ENCODE measurements at places on chromosomes 4 and X. TPM values are rescaled to one million over a fixed set of nuclear protein-coding genes. Genes with fewer than 3 reads are reported as not detected.
A peak's percentile ranks its signal among the peaks of the same experiment; 100 is the strongest.

DNA sequence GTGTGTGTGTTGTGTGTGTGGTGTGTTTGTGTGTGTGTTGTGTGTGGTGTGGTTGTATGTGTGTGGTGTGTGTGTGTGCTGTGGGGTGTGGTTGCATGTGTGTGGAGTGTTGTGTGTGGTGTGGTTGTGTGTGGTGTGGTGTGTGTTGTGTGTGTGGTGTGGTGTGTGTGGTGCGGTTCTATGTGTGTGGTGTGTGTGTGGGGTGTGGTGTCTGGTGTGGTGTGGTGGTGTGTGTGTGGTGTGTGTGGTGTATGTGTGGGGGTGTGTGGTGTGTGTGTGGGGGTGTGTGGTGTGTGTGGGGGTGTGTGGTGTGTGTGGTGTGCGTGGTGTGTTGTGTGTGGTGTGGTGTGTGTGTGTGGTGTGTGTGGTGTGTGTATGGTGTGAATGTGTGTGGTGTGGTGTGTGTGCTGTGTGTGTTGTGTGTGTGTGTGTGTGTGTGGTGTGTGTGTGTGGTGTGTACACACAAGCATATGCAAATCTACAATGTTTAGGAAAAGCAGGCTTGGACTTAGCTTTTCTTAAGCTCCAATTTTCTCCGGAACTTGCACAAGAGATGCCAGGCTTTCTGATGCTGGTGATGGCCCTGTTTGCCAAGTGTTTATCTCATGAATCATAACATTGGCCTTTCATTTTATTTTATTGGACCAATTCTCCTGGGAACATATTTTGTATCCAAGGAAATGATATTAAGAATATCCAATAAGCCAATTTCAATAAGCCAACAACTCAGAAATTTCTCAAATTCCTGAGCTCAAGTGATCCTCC, 148.7 kb downstream of the SPATA18 start:
- DNase-seq, result peak; percentile 63

DNA sequence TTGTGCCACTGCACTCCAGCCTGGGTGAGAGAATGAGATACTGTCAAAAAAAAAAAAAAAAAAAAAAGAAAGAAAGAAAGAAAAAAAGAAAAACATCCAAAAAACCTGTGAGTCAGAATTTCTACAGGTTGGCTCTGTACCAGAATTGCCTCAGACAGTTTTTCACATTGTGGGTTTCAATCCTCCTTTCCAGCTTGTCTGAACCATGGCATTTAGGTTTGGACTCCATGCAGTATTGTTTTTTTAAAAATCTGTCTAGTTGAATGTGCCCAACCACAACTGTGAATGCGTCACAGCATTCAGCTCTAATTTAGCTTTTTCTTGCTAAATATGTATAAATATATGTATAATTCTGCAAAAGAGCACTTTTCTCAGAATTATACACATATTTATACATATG, 31.4 kb upstream of the ARSH start:
- DNase-seq, result no peak

- DNase-seq, result no peak
Observed at GRCh38 chr4:168019921-168020320, 72.4 kb upstream of the ANXA10 start.

Gene BCLAF3
- 1.7 TPM for total RNA-seq

All from epithelial cell of proximal tubule (primary cell).